ENCODE measurements at places on chromosomes 11 and 22.
A peak's percentile ranks its signal among the peaks of the same experiment; 100 is the strongest.

DNA sequence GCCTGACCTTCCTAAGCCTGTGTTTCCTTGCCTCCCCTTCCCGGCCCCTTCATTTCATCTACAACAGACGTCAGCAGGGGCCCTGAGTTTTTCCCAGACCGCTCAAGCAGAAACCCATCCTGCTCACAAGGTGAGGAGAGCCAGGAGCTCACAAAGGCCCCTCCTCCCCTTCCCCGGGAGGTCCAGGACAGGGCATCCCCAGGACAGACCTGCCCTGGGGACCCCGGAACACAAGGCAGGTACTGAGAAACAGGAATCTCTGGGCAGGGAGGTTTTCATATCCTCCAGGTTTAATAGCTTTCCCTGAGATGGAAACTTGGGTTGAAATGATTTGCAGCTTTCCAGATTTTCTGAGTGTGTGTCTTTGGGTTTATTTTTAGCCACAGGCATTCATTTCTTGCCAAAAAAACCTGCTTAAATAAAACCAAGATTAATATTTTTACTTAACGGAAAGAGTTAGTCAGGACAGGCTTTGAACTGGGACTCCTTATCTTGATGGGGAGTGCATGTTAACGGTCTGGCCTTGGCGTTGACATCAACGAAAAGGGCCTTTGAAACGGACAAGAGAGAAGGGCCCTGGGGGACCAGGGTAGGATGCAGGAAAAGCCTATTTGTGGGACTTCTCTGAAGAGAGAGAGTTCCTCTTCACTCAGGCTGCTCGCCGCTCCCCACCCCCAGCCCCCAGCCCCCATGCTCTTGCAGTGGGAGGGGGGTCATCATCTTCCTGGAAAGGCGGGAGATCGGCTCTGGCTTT, 38.5 kb downstream of the TIMP3 start:
- peak; percentile 29 for DNase-seq

DNA sequence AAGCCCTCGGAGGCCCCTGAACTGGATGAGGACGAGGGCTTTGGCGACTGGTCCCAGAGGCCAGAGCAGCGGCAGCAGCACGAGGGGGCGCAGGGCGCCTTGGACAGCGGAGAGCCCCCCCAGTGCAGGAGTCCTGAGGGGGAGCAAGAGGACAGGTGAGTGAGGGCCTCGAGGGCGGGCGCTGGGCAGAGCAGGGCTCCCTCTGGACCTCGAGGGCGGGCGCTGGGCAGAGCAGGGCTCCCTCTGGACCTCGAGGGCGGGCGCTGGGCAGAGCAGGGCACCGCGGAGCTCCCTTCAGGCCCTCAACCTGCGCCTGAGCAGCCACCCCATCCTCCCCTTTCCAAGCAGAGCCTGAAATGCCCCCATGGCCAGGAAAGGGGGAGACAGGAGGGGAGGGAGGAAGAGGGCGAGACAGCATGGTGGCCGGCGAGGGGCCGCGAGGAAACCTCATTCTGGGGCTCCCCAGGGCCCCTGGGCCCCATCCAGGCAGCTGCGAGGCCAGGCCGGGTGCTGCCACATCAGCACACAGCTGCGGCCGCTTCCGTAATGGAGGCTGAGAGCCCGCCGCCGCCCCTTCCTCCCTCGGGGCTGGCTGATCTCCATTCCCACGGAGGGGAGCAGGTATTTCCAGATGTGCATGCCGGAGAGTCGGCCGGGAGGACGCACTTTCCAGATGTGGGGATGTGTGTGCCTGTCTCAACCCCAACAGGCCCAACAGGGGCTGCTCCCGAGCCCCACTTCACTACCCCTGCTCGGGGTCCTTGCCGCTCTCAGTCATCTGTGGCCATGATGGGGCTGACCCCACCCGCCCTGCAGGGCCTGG, 10.0 kb downstream of the PRR33 start:
- no peak for DNase-seq

GRCh38 chr22:36010090-36010489, 18.5 kb downstream of the RBFOX2 start:
- DNase-seq: no peak

DNA sequence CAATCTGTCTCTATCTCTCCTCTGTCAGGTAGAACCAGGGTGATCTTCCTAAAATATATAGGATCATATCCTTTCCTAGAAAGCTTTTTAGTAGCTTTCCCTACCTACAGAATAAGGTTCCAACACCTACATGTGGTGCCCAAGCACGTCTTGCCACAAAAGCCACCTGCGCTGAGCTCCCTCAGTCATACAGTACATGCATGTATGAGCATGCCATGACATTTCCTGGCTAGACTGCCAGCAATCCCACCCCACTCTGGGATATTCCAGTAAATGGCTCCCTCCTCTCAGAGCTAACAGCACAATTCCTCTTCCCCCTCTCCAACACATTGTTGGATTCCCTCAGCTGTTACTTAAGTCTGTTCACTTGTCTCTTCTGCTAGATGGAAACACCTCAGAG, 398.0 kb downstream of the TENM4 start:
- no peak for DNase-seq

DNA sequence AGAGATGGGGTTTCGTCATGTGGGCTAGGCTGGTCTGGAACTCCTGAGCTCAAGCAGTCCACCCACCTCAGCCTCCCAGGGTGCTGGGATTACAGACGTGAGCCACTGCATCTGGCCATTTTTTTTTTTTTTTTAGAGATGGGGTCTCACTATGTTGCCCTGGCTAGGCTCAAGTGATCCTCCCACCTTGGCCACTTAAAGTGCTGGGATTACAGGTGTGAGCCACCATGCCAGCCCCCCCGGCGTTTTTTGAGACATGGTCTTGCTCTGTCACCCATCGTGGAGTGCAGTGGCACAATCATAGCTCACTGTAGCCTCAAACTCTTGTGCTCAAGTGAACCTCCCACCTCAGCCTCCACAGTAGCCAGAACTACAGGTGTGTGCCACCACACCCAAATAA, 16.5 kb downstream of the RHBDD3 start:
- DNase-seq: no peak

DNA sequence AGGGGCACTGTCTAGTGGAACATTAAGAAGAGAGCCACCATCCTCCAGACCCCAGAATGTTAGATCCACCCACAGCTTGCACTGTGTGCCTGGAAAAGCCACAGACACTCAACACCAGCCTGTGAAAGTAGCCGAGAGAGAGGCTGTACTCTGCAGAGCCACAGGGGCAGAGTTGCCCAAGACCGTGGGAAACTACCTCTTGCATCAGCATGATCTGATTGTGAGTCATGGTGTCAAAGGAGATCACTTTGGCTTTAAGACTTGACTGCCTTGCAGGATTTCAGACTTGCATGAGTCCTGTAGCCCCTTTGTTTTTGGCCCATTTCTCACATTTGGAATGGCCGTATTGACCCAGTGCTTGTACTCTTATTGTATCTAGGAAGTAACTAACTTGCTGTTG, 115.9 kb upstream of the CCDC179 start:
- peak; percentile 95 for DNase-seq

- peak; percentile 11 for DNase-seq
These were observed 43.2 kb upstream of the OVCH2 start for GRCh38 chr11:7749456-7749855.

- peak; percentile 74 for DNase-seq
These were observed at the start of gene FADS3 for GRCh38 chr11:61891331-61892084. Gene FADS3, minus strand, starts transcription at chr11:61891545. Its CDS starts 164 bp downstream, at chr11:61891381.

GRCh38 chr11:75163921-75164849, 13.3 kb downstream of the SLCO2B1 start:
- no peak for DNase-seq

DNA sequence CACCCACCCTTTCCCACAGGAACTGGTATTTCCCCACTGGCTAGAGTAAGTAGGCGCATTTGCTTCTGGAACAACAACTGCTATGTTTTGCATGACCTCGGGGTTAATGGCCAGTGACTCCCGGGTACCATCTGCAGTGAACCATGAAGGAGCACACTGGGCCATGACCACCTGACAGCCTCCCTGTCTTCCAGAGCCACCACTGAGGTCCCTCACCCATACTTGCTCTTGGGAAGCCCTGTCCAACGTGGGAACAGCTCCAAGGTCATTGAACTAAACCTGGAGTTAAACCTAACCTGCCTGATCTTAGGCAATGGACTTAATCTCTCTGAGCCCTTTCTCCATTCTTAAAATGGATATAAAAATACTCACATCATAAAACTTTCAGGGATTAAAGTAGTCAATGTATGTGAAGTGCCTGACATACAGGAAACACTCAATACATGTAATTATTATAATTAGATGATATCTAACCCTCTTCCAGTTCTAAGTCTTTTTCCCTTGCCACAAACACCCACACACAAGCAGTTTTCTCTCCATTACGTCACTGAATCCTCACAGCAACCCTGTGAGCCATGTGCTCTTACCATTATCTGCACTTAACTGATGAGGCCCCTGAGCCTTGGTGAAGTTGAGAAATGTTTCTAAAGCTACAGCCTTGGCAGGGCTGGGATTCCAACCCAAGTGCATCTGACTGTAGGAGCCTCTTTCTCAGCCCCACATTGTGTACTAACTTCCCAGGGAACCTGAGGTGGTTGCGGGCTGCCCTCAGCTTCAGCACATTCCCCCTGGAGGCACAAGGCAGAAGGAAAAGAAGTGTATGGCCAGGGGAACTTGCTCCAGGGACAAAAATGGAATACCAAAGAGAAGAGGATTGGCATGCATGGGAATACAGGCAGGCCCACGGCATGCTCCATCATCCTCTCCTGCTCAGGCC, 74.5 kb upstream of the NCAM1 start:
- DNase-seq: peak; percentile 54

GRCh38 chr22:38266120-38266519, 6.7 kb downstream of the TMEM184B start:
- DNase-seq: no peak

DNA sequence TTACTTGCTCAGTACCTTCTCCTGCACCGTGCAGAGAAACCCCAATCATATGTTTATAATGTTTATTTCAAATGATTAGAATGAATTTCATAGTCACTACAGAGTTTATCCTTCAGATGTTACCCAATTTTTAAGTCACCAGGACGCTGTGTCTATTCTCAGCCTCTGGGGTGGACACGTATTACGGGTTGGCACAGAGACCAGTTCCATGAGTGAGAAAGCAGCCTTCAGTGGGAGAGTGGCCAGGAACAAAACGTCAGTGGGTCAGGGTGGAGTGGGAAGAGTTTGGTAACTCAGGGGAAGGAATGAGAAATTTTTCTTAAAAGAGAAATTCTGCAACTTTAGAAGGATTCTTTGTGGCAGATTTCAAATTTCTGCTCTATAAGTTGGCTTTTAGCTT, 77.1 kb upstream of the MTMR2 start:
- peak; percentile 58 for DNase-seq

DNA sequence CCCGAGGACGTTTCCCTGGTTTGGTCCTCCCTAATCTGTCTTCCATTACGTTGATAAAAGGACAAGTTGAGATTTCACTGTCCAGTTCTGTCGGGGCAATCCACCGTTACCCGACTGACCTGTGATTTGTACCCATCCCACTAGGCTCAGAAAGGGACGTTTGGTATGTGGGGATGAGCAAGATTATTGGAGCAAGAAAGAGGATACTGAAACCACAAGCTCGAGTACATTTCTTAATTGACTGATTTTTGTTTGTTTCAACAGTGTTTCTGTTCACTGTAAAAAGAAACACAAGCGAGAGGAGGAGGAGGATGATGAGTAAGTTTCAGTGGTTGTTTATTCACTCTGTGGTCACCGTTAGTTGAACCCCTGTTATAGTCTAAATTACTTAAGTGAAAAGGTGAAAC, 969 bp downstream of the CCDC117 start:
- DNase-seq: peak; percentile 76

GRCh38 chr11:57775491-57775890, 13.9 kb downstream of the CTNND1 start:
- no peak for DNase-seq

DNA sequence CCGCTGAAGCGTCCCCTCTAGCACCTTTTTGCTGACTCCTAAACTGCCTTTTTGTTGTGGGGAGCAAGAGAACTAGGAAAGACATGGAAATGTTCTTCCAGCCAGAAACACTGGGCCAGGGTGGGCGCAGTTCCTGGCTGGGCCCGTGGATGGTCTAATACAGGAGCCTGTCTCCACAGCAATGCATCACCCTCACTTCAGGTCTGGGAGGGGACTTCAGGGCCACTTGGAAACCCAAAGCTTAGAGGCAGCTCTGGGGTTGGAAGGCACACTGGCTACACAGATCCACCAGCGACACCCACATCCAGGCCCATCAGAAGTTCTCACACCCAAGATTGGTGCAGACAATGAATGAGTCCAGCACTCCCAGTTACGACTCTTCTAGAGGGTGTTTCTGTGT, 120.3 kb downstream of the ETS1 start:
- DNase-seq: no peak

- DNase-seq: no peak
These were observed 324.3 kb downstream of the OPCML start for GRCh38 chr11:133207995-133208394.

- DNase-seq: peak; percentile 44
These were observed 93.8 kb upstream of the ARHGAP42 start for GRCh38 chr11:100593291-100593690.

- DNase-seq: no peak
These were observed 1726.1 kb upstream of the RAG2 start for GRCh38 chr11:38323961-38324761.

DNA sequence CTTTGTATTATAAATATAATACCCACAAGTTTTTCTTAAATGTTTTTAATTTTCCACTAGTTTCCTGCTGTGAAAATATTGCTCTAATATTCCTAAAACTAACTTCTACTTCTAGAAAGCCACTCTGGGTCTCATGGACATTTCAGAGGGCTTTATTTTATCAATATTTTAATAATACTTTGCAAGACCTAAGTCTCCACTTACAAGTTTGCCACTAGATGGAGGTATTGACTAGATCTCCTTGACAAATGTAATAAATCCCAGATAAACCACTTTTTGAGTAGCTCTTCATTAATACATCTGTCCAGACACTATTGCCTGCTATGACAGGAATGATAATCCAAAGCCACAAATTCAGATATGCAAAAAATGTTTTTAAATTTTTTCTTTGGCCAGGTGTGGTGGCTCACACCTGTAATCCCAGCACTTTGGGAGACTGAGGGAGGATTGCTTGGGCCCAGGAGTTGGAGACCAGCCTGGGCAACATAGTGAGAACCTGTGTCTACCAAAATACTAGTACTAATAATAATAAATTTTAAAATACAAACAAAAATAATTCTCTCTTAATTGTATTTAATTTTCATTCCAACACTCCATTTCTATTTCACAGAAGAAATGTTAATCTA, 3.5 kb upstream of the ACAT1 start:
- DNase-seq: peak; percentile 75

DNA sequence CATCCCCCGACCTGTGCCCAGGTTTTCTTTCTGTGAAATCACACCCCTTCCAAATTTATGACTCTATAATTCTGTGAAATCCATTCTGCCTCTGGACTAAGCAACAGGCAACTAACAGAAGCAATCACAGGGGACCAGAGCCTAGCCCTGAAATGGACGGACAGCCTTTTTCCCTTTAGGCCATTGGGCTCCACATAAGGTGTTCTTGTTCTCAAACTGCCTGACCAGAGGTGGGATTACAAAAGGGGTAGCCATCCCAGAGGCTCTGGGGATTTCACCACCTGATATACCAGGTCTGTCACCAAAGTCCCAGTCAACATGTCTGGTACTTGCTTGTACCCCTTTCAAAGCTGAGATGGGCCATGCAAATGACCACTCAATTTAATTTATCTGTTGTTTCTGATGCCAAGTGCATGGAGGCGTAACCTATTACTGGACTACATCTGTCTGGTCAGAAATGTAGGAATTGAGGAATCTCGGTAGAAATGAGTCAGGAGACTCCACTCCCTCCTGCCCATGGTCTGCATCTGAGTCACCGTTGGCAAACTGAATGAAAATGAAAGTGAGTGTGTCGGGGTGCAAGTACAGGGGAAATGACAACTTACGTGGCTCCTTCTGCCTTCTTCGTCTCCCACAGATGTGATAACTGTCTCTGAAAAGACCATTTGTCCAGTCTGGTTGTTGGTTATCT, 10.2 kb downstream of the DKK3 start:
- peak; percentile 95 for DNase-seq

Data from iris pigment epithelial cell (primary cell).